Stimulated activated CD4-positive, alpha-beta T cell treated with anti-CD3 and anti-CD28 coated beads, Interleukin-12 subunit alpha, Interleukin-12 subunit beta, amount 100 ng/mL, for 24 hours (primary cell): ENCODE measurements at places on chromosomes 11 and 22.
A peak's percentile ranks its signal among the peaks of the same experiment; 100 is the strongest.

DNA sequence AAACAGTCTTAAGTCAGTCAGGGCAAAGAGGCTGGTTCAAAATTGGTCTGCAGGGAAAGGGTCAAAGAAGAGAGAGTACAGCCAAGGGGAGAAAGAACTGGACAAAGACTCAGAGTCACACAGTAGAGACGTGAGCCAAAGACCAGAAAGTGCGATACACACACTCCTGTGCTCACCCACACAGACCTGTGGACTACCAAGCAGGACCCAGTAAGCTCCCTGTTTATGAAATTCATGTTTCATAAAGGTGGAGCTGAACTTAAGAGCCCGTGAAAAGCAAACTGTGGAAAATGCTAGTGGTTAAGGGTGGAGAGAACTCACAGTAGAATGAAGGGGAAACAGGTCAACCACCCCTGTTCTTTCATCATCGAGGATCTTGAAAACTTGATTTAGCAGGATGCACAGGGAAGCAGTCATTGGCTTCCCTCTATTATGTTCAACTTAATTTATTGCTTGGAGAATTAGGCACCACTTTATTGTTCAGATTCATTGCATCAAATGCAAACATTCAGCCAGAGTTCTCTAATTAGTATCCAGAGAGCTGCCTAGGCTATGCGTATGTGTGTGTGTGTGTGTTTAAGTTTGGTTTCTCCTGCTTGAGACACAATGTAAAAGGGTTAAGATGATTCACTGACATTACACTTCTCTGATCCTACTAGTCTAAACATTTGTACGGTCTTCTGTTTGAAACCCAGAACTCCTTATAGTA lies 160.9 kb upstream of the MTMR2 start:
- no peak for DNase-seq

DNA sequence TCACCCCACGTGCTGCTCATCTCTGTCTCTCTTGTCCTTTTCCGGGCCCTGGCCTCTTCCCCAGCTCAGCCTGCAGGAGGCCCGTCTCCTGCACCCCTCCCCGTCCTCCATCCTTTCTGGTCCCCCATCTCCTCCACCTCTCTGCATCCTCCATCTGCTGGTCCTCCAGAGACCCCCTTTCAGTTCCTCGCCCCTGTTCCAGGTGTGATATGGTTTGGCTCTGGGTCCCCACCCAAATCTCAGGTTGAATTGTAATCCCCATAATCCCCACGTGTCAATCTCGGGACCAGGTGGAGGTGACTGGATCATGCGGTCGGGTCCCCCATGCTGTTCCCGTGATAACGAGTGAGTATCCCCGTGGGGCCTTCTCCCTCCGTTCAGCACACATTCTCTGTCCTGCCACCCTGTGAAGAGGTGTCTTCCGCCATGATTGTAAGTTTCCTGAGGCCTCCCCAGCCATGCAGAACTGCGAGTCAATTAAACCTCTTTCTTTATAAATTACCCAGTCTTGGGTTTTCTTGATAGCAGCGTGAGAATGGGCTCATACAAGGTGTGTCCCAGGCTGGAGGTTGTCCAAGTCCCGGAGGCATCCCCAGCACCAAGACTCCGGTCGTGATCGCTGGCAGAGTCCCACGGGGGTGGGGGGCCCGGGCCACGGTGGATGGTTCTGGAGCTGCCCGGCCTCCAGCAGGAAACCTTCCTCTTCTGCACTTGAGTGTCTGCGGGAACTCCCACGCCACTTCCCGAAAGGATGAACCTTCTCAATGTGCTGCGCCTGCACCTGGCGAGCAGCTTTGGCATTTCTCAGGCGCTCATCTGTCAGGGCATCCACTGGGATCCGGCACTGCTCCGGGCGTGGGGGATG lies 29.0 kb upstream of the TOLLIP start:
- DNase-seq: no peak

DNA sequence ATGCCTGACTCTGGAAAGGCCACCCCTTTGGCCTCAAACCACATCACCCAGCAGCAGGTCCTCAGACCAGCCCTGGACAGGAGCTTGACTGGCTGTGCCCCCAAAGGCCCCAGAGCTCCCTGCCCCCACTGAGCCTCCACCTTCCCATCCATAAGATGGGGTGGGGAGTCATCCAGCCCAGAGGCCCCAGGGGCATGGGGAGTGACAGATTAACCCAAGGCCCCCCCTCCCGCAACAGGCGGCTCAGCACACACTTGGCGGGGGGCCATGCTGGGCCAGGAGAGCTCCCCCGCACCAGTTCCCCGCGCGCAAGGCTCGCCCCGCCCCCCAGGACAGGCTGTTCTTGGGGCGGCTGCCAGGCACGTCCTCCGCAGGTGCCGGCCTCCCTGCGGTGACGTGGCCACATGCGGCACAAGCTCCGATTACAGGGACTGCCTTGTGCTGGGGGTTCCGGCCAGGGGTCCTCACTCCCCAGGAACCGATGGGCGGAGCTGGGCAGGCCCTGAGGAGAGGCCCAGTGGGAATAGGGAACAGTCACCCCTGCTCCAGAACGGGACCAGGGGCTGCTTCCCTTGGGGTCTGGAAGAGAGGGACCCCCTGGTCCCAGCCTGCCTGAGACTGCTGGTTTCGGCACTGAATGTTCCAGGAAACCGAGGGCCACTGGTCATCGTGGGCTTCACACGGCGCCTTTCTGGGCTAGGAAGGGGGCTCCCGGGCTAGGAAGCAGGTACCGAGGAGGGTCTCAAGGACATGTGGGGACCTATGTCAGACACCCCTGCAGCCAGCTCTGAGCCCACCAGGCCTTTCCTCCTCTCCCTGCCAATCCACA lies 5.1 kb upstream of the CDKN1C start:
- no peak for DNase-seq

DNA sequence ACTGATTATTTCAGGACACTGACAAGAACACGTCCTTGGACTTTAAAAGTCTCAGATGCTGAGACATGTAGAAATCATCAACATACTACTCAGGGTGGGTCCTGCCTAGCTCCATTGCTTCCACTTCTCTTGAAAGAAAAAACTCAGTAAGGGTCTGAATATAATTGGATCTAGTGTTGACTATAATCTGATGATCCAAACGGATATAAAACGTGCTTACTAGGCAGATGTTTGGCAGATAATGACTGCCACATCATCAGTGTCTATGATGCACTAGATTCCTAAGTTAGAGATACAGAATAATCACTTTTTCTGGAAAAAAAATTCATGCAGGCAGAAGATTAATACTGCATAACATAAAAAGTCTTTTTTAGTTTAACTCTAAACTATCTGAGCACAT lies 21.6 kb downstream of the GUCY1A2 start:
- DNase-seq: no peak

GRCh38 chr11:36356201-36356600 lies 60.1 kb downstream of the PRR5L start:
- no peak for DNase-seq

GRCh38 chr11:120494595-120494994 lies 17.0 kb upstream of the GRIK4 start:
- DNase-seq: no peak

DNA sequence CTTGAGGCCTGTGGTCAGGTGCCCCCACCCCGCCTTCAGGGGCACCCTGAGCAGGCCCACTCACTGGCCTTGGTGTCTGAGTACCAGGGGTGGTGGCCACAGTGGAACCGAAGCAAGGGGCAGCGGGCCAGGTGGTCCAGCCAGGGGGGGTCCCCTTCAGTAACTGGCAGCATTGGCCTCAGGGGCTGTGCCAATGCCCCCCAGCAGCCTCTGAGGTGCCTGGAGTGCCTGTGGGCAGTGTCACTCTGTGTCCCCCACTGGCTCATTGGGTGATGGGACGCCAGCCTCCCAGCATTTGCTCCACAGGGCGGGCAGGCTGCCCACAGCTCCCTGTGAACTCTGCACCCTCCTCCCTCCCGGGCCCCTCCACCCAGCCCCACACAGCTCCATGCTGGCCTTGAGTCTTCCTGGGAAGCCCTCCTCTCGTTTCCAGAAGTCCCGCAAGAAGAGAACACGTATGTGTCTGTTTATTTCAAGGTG lies 29.5 kb upstream of the CARS1 start:
- no peak for DNase-seq

- no peak for DNase-seq
Observed at GRCh38 chr11:70783356-70783755, 385.0 kb downstream of the CTTN start.

DNA sequence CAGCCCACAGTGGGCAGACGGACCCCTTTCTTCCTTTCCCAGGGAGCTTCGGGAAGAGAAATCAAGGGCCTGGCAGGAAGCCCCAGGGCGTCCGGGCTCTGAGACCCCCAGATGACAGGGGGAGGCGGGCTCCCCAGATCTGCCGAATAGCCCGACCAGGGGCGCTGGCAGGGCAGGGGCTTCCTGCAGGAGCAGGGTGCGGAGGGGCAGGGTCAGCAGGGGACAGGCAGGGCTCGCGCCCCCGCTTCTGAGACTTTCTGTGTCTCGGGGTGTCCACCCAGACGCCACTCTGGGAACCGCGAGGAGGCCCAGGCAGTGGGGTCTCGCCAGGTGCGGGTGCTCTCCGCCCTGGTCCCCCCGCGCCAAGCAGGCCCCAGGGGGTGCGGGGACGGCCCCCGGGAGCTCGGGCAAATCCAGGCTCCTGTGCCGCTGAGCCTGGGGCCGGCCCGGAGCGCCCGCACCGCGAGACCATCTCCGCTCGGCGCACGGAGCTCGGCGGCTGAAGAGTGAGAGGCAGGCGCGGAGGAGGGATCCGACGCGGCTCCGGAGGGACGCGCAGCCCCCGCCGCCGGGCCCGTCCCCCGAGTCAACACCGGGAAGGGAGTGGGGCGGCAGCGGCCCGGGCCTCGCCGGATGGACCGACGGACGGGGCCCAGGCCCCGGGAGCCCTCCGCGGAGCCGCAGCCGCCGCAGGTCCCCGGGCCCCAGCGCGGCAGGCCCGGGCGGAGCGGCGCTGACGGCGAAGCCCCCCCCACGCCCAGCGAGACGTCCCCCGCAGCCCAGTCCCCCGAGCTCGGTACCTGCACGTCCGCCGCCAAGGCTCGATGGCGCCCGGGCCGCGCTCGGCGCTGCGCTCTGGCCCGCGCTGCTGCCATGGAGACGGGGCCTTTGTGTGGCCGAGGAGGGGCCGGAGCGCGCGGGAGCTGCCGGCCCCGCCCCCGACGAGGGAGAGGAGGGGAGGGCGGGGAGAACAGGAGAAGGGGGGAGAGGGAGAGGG lies at the start of gene PLXNB2:
Gene PLXNB2, minus strand, starts transcription at position 894 of the 997 bp plus-strand sequence. CDS start 17,062 bp downstream, outside the sequence.
- peak; percentile 33 for DNase-seq

- no peak for DNase-seq
Observed at GRCh38 chr22:44212936-44213335, 32.2 kb downstream of the PARVG start.

DNA sequence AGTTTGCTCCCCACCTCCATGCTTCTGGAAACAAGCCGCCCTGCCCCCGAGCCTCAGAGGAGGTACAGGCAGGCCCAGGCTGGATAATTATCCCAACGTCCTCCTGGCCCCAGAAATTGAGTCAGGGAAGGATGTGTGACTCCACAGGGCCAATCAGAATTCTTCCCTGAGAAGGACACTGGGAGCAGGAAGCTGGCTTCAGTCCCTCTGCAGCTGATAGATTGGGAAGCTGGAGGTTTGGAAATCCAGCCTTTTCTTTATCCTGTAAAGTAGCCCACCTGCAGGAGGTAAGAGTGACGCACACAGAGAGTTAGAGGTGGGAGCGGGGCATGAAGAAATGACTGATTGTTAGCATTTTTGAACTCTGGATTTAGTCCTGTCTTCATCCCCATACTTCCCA lies 97.5 kb upstream of the CD82 start:
- DNase-seq: no peak

GRCh38 chr11:10669258-10670033 lies 24.1 kb downstream of the IRAG1 start:
- no peak for DNase-seq

DNA sequence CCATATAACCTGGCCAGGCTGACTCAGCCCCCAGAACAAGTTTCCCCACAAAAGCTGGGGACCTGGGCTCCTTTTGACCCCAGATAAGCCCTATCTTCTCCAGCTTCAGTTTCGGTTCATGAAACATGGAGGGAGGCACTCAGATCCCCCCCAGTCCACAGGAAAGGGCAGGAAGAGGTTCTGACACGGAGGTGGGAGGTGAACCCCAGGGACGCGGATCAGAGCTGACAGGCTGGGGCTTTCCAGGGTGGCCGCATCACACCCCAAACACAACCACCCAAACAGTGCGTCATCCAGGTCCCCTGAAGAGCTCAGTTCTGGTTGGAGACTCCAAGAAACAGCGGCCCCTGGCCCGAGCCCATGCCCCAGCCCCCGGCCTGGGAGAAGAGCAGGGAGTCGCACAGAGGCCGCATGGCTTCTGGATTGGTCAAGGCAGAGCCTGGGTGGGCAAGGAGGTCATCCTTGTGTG lies 44.3 kb upstream of the A4GALT start:
- no peak for DNase-seq

GRCh38 chr11:33622186-33622585 lies 78.4 kb downstream of the C11orf91 start:
- DNase-seq: no peak

- DNase-seq: no peak
Observed at GRCh38 chr11:59862252-59862651, 4.0 kb downstream of the TCN1 start.

GRCh38 chr22:37492428-37493344 lies 6.5 kb upstream of the MFNG start:
- DNase-seq: peak; percentile 52

DNA sequence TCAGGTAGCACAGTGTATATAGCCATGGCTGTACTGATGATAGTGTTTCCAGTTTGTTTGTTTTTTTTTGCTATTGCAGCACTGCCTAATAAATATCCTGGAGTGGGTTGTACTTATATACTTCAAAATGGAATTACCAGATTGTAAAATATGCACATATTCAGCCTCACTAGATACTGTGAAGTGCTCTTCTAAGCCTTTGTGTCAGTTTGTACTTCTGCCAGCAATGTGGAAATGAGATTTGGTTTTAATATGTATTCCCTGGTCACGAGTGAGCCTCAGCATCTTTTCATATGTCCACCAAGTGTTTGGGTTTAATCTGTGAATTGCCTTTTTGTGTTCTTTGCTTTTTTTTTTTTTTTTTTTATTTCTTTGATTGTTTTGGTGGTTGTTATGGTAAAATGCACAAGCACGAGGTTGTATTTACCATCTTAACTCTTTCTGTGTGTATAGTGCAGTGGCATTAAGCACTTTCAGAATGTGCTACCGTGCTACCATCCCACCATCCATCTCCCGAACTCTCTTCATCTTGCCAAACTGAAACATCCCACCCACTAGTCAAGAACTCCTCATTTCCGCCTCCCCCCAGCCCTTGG lies 34.9 kb downstream of the ST3GAL4 start:
- DNase-seq: no peak

DNA sequence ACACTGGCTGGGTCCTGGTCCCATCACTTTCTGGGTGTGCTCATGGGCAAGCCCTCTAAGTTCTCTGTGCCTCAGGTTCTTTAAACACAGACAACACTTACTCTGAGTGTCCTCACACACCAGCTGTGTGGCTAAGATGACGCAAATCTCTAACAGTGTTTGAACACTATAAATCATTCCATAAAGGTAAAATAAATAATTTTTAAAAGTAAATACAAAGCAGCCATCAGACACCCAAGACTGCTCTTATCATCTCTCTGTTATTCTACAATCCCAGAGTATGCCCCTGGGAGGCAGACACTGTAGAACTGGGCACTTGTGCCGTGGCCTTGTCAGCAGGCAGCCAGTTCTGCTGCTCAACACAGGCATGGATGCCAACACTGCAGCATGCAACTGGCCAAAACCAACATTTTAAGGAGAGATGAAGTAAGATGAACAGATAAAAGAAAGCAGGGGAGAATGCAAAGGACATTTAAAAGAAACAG lies 56.8 kb downstream of the RPL27A start:
- DNase-seq: no peak

GRCh38 chr22:20867179-20868024 lies 8.6 kb downstream of the SNAP29 start:
- DNase-seq: no peak
